ENCODE measurements at places on chromosomes 1 and 21.

GRCh38 chr1:153541641-153542590 lies 1.2 kb upstream of the S100A5 start:
- DNase-seq: no peak

DNA sequence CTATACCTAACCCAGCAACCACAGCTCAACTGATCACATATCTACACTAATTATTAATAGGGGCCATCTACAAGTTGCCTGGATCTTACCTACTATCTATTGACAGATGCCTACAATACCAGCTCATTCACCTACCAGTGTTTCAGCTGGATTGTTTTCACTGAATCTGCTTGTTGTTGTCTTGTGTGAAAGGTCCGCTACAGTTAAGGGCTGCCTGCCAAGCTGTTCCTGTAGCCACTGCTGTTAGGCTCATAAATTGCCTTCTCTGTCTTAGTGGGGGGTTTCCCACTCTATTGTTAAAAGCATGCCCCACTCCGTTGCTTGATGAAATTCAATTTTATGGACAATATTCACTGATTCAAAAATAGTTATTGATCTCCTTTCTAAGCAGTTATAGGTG lies 199.7 kb upstream of the TMPRSS15 start:
- no peak for DNase-seq

DNA sequence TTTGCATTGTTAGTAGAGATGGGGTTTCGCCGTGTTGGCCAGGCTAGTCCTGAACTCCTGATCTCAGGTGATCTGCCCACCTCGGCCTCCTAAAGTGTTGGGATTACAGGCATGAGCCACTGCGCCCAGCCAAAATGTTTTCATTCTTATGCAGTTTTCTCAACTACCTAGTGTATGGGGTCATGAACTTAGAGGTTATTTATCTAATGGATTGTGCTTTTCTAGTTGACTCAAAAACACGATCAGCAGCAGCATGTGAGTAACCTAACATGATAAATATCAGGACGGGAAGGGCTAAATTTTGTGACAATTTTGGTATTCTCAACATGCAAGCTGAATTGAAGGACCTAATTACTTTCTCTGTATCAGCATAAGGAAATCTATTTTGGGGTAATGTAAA lies 9.2 kb upstream of the CD84 start:
- DNase-seq: no peak

- no peak for DNase-seq
Measured at GRCh38 chr1:162578071-162578700, 16.7 kb downstream of the UAP1 start.

GRCh38 chr1:226643177-226643576 lies 94.6 kb downstream of the STUM start:
- DNase-seq: peak; percentile 57

GRCh38 chr1:207754011-207754410 lies 2.2 kb downstream of the CD46 start:
- DNase-seq: no peak

GRCh38 chr1:169112241-169112640 lies 5.8 kb downstream of the ATP1B1 start:
- no peak for DNase-seq

DNA sequence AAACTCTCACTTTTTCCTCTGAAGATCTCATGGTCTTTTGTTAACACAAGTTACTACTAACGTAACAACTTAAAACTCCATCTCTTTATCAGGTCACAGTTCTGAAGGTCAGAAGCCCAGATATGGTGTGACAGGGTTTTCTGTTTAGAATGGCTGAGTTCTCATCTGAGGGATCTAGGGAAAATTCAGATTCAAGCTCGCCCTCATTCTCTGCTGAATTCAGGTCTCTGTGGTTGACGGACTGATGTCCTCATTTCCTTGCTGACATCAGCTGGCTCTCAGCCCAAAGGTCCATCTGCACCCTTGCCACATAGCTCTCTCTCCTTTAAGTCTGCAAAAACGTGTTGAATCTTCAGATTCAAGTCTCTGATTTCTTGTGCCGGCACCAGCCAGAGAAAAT lies 6.1 kb upstream of the NTPCR start:
- DNase-seq: no peak

DNA sequence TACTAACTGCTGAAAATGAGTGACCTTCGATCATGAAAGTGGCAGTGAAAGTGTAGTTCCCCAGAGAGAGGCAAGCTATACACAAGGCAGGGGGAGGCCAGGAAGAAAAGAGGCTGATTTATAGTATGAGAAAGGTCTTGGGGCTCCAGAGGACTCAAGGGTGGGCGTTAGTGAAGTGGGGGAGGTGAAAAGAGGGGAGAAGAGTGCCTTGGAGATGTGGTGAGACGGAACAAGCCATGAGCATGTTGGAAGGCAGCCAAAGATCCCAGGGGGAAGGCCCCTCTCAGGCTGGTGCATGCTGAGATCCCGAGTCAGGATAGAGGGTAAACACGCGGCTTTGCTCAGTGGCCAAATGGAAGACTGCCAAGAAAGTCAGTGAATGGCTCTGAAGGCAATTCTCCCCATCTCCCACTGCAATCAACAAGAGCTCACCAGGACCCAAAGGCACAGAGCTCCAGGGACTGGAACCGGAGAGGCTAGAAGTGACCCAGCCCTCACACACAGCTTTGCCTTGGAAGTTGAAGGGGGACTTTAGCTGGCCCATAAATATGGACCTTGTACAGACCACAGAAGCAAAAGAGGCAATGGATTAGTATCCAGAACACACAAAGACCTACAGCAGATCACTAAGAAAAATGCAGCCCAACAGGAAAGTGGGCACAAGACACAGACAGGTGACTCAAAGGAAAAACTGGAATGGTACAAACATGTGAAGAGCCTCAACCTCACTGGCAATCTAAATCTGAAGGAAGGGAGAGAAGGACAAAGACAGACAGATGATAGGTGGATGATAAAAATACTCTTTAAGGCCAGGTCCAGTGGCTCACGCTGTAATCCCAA lies 49.6 kb downstream of the HSF2BP start:
- no peak for DNase-seq

DNA sequence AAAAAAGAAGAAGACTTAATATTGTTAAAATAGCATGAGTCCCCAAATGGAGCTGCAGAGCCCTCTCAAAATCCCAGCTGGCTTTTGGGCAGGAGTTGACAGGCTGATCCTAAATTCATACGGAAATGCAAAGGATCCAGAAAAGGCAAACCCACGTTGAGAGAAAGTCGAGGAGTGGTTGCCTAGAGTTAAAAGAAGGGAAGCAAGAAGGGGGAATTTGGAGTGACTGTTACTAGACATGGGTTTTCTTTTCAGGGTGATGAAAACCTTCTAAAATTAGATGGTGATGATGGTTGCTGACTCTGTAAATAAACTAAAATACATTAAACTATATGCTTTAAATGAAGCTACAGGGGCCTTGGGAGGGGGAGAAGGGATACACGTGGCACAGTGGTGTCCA lies 1.6 kb downstream of the DNMT3L start:
- no peak for DNase-seq

DNA sequence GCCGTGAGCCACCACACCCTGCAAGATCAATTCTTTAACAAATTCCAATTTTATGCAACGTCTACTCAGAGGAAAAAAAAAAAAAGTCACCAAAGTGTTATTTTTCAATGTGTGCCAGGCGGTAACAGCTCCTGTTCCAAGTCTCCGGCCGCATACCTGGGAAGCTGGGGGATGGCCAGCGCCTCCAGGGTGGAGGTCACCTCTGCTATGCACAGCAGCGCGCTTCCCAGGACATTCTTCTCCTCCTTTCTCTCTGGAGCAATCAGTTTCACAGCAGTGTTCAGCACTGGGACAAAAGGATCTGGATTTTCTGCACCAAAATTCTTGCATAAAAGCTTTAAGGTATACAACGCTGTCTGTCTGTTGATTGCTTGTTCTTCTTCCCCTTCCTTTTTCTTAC lies 34.3 kb downstream of the LGALS8 start:
- no peak for DNase-seq

DNA sequence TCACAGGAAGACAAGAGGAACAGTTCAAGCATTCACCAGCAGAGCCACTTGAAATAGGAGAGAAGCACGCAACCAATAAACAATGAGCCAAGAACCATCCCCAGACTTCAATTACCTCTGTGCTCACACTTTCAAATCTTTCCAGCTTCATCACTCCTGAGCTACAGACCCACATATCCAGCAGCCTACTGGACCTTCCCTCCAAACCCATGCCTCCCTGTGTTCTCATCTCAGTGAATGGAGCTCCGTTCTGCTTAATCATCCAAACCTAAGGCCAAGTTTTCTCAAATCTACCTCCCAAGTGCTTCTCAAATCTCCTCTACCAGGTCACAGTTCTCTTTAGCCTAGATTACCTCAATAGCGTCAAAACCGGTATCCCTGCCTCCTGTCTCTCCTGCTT lies 3.7 kb downstream of the PEF1 start:
- no peak for DNase-seq

GRCh38 chr1:157842939-157843338 lies 1.3 kb upstream of the CD5L start:
- no peak for DNase-seq

DNA sequence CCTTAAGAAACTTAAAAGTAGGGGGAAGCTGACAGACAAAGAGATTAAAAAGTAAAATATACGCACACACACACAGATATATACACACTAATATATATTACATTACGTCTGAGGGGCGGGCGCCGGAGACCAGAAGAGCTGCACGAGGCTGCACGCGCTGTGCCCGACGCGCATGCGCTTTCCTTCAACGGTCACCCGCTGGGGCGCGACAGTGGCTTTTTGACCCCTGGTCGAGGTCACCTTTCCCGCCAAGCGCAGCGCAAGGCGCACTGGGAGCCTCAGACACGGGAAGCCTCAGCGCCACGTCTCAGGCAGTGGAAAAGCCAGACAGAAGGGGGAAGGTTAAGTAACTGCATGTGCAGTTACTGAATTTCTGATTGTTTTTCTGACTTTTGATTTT lies at the start of gene HORMAD1:
Gene HORMAD1 (minus strand): TSS at position 193 of the 400 bp plus-strand sequence. CDS start 1,390 bp downstream, outside the sequence.
- DNase-seq: no peak

DNA sequence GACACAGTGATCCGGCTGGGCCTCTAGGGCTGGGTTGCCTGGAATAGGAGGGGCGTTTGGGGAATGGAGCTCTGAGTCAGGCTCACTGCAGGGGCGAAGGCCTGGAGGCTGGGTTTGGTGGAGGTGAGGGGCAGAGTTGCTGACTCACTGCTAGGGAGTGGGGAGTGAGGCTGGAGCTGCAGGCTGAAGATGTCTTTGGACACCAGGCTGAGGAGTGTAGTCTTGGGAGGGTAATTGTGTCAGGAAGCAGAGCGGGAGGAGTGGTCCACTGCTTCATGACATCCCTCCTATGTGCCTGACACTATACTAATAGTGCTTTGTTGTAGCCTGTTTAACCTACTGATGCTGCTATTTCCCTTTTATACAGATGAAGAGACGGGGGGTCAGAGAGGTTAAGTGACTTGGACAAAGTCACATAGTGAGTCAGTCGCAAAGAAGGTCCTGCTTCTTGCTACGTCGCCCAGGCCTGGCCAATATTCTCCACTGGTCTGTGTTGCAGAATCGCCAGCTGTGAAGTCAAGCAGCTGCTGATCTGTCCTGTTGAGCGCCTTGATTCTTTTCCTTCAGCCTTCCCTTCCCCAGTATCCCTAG lies 13.6 kb downstream of the ACTL8 start:
- no peak for DNase-seq

- no peak for DNase-seq
Measured at GRCh38 chr1:215845234-215845891, 278.3 kb downstream of the KCTD3 start.

- DNase-seq: no peak
Measured at GRCh38 chr1:107273515-107273914, 132.7 kb downstream of the NTNG1 start.

DNA sequence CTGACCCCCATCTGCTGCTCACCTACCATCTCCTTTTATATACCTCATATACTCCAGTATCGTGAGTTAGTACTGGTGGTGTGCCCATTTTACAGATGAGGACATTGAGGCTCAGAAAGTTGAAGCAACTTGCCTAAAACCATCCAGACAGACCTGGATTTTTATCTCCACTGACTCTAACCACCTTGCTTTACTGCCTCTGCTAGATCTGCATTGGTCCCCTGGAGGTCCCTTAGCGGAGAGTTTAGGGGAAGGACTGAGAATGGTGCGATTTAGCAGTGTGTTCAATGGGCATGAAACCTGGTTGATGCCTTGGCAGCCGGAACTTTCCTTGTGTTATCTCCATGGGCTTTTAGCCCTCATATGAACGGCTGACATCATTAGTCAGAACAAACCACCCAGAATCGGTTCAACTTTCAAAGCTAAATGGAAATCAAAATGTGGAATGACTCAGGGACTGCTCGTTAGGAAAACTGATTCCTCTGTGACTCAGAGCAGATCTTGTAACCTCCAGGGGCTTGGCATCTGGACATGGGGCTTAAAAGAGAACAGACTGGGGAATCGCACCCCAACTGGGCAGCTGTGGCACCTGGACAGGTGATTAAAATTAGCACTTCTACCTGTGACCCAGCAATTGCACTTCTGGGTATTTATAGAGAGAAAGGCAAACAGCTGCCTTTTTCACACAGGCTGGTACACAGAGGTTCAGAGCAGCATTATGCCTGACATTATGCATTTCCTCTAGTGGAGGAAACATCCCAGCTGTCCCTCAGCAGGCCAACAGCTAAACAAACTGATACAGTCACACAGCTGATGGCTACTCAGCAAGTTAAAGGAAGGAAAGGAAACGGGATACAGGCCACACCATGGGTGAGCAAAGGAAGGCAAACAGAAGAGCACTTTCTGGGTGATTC lies 25.3 kb downstream of the TMEM51 start:
- DNase-seq: no peak

- no peak for DNase-seq
Measured at GRCh38 chr1:54640863-54641836, at the start of gene MROH7. TSS of gene MROH7 (plus strand) at chr1:54641786. CDS start at chr1:54652927, 11,141 bp downstream.

DNA sequence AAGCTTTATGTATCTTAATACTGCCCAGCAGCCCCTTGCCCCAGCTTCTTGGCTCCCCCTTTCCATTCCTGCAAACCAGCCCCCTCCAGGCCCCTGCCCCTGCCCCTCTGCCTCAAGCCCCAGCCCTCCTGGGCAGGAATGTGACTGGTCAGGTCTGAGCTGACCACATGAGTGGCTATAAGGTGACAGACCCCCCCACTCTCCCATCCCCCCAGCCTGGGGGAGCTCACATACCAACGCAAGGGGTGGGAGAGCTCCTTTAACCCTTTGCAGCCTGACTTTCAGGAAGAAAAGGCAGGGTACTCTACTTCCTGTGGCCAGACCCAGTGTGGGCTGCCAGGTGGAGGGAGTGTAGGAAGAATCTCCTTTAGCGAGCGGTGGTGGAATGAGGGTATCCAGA lies 33.2 kb downstream of the AHDC1 start:
- no peak for DNase-seq

- no peak for DNase-seq
Measured at GRCh38 chr1:198167436-198167934, 10.7 kb downstream of the NEK7 start.

DNA sequence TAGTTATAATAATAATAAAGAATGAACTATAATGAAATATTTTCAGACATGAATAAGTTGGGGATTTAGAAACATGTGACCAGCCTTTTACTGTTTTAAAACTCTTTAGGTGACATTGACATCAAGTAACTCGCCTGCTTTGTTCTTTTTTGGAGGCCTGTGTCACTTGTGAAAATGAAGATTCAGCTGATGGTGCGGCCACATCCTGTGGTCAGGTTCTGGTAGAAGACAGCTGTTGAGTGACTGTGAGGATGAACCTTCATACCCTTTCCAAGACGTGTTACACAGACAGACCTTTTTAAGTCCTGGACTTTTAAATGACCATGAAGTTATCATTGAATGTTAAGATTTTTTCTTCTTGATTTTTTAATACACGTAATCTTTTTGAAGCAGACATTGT lies 10.3 kb downstream of the UTS2 start:
- no peak for DNase-seq

GRCh38 chr1:235806123-235806522 lies 60.6 kb downstream of the LYST start:
- DNase-seq: no peak

All from stimulated activated CD4-positive, alpha-beta T cell treated with anti-CD3 and anti-CD28 coated beads, TNF-alpha, amount 100 ng/mL, for 1 hour (primary cell).